ENCODE measurements at places on chromosomes 7 and 10.

DNA sequence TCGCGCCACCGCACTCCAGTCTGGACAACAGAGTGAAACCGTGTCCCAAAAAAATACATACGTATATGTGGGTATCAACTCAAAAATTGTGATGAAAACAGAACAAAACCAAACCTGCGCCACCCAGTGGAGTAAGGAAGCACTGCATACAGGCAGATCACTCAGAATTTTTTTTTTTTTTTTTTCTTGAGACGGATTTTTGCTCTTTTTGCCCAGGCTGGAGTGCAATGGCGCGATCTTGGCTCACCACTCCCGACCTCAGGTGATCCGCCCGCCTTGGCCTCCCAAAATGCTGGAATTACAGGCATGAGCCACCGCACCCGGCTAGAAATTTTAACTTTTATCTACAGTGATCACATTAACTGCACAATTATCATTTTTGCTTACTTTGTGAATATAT is 9.1 kb upstream of the TMEM236 start:
- DNase-seq, result peak; percentile 68

- no peak for DNase-seq
Observed at GRCh38 chr10:24904824-24905223, 47.6 kb downstream of the PRTFDC1 start.

- no peak for DNase-seq
Observed at GRCh38 chr10:132551093-132551807, 13.7 kb downstream of the INPP5A start.

- DNase-seq, result no peak
Observed at GRCh38 chr7:140383954-140384713, 14.2 kb downstream of the SLC37A3 start.

DNA sequence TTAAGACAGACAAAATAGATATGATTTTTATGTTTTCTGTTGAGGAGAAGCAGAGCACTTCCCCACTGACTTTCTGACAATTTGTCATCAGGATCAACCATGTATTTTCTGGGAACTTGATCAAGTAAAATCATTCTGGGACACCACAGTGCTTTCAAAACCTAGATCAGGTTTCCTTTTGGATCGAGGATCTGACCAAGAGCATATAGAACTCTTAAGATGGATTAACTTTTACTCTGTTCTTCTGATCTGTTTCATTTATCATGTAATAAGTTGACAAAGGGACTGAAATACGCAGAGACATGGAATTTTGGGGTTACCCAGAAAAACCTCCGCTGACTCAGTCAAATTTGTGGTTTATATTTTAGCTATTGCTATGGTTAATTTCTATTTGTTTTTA is 136.0 kb upstream of the WNT16 start:
- DNase-seq, result peak; percentile 13

- DNase-seq, result no peak
Observed at GRCh38 chr10:13892871-13893270, 306.1 kb downstream of the PRPF18 start.

DNA sequence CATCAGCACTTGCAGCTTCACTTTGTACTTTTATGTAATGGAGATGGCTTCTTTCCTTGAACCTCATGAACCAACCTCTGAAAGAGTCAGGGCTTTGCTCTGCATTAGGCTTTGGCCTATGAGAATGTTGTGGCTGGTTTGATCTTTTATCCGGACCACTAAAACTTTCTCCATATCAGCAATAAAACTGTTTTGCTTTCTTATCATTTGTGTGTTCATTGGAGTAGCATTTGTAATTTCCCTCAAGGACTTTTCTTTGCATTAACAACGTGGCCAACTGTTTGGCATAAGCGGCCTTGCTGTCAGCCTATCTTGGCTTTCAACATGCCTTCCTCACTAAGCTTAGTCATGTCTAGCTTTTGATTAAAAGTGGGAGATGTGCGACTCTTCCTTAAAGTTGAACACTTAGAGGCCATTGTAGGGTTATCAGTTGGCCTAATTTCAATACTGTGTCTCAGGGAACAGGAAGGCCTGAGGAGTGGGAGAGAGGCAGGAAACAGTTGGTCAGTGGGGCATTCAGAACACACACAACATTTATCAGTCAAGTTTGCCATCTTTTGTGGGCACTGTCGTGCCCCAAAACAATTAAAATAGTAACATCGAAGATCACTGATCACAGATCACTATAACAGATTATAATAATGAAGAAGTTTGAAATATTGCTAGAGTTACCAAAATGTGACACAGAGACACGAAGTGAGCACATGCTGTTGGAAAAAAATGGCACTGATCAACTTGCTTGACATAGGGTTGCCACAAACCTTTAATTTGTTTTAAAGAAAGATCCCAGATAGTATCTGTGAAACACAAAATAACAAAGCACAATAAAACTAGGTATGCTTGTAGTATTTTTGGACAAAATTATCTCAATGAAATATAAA is 64.7 kb downstream of the NRF1 start:
- DNase-seq, result no peak

- DNase-seq, result peak; percentile 82
Observed at GRCh38 chr10:93288679-93289634, 193.2 kb downstream of the MYOF start.

DNA sequence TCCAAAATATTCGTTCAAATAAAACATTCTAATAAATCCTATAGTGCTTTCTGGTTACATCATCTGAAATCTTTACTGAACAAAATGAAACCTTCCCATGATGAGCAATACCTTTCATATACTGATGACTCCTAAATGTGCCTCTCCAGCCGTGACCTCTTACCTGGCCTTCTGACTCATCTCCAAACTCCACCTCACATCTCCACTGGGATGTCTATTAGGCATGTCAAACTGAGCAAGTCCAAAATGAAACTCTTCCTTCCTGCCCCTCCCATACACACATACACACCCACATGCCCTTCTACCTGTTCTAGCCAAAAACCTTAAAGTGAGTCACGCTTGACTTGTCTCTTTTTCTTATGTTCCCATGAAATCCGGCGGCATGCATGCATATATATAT is 22.9 kb downstream of the GSAP start:
- DNase-seq, result no peak

DNA sequence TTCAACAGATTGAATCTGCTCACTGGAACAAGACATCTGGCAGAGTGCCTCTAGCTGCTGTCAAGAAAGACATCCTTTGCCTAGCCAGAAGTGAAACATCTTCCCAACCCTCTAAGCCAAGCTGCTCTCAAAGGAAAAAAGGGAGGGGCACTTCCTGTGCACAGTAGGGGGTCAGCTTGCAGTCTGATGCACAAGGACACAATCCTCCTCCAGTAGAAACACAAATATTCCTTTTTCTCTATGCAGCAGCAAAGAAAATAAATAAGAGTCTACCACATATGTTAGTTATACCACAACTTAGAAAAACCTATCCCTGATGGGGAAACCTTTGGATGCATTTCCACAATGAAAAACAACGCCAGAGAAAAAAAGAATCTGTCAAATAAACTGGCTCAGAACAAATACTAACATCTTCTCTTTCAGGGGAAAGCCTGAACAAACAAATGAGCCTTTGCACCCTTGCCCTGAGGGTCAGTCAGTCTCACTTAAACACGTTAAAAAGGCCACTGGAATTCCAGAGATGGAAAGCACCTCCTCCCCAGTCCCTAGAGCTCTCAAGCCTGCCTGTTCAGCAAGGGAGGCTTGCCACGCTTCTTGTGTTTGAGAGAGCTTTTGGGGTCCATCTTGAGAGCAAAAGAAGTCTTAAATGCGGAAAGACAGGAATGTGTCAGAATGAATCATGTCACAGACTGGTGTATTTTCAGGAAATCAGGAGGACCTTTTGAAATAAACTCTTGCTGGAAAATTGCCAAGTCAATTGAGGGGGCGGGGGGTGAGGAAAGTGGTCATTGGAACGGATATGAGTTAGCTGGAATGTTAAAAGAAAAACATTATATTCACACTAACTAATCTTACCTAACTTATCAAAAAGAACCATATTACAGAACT is 7.5 kb downstream of the LAMB1 start:
- peak; percentile 89 for DNase-seq

DNA sequence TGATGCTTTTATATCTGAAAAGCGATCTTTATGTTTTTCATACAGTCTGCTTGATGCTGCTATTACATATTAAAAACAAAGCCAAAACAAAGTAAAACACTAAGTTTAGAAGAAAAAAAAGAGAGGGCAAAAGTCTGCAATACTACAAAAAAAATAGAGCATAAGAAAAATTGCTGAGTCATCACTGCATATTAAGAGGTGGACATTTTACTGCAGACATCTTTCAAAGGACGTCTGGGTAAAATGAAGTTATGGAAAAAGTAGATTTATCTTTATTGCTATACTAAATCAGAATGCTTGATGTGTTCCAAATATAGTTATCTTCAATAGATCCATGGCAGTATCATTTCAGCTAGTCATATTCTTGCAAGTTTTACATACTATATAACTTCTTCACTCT is 172.0 kb downstream of the MAGI2 start:
- no peak for DNase-seq

DNA sequence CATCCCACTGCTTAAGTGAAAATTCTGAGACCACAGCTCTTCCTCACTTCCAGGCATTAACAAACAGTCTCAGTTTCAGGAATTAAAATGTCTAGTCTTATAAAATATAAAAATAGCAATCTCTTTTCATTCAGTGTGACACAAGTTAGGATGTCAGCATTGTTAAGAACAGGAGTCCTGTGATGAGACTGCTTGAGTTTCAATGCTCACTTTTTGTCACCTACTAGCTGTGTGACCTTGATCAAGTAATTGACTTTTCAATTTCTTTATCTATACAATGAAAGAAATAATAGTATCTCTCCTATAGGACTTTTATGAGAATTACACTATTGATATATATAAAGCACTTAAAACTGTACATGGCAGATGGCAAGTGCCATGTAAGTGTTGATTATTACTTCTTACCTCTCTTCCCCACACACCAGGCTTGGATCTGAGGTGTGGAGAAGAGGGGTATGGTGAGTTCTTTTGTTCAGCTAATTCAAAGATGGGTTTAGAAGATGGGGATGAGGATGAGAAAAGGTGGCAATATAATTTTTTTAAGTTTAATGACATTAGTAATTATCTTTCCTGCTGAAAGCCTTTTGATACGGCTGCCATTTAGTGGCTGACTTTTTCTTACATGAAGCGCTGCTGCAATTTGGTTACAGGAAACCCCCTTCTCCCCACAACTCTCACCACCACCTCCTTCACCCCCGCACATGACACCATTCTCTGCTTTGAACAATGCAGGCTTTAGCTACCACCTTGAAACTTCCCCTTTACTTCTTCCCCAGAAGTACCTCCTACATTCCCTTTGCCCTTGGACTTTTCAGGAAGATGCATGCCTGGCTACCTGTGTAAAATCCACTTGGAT is 20.8 kb upstream of the HYAL4 start:
- no peak for DNase-seq

GRCh38 chr7:76048668-76048988 is 722 bp downstream of the MDH2 start:
- peak; percentile 46 for DNase-seq

GRCh38 chr7:115146148-115146547 is 224.3 kb downstream of the MDFIC start:
- DNase-seq, result no peak

DNA sequence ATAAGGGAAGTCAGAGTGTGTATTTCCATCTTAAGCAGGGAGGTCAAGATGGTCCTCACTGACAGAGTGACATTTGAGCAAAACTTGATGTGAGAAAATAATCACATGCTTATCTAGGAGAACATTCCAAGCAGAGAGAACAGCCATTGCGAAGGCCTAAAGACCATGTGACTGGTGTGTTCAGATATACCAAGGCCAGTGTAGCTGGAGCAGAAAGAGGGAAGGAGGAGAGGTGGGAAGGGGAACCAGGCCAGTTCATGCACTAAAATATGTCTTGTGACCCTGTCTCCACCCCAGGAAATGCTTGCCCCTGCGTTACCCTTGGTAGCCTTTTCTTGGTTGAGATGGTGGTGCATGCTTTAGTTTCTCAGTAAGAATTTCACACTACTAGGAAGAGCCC is 77.4 kb downstream of the CACNB2 start:
- DNase-seq, result no peak

GRCh38 chr7:41131956-41132355 is 570.9 kb downstream of the INHBA start:
- no peak for DNase-seq

DNA sequence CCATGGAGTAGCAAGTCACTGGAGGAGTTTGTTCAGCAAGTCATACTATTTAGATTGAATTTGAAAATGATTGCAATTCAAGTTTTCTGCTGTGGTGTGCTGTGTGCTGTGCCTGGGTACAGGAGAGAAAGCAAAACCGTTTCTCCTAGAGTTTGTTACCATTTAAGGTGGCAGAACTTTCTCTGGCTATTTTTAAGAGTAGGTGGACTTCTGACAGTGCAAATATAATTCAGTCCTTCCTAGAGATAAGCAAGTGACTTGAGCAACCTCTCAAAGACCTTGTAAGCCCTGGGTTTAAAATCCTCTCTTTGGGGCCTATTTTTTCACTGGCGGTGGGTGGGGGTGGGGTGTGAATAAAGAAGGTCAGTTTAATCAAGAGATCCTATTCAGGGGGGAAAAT is 42.9 kb upstream of the FGL2 start:
- no peak for DNase-seq

- no peak for DNase-seq
Observed at GRCh38 chr7:134448356-134449229, 10.3 kb downstream of the AKR1B1 start.

DNA sequence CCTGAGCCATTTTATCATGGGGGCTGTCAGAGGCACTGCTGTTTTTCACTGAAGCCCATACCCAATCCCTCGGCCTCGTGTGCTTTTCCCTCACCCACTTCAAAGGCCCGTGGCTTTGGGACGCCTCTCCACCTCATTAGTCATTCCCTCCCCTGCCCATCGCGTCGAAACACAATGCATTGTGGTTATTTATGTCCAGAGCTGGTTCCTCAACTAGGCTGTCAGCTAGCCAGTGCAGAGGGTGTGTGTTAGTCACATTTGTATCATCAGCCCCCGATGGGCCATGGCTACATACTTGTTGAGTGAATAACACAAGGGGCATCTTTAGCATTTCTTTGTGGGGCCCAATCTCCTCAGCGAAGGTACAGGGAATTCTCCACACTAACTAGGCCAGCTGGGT is 3.8 kb upstream of the CRCP start:
- DNase-seq, result peak; percentile 48

DNA sequence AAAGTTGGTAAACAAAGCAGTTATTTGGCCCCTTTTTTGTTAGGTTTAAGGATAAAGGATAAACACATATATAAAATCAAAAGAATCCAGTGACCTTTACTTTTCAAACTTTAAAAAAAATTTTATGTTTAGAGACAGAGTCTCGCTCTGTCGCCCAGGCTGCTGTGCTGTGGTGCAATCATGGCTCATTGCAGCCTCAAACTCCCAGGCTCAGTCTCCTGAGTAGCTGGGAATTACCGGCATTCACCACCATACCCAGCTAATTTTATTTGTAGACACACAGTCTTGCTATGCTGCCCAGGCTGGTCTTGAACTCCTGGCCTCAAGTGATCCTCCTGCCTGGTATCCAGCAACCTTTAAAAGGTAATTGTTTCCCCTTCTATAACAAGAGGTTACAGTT is 31.3 kb downstream of the GNA12 start:
- DNase-seq, result no peak

Data from SJCRH30 (cell line).